Hematopoietic multipotent progenitor cell treated with erythropoietin and hydrocortisone succinate and interleukin-3 and kit ligand, for 8 days (in vitro differentiated cells): ENCODE measurements at places on chromosomes 12 and 14.

DNA sequence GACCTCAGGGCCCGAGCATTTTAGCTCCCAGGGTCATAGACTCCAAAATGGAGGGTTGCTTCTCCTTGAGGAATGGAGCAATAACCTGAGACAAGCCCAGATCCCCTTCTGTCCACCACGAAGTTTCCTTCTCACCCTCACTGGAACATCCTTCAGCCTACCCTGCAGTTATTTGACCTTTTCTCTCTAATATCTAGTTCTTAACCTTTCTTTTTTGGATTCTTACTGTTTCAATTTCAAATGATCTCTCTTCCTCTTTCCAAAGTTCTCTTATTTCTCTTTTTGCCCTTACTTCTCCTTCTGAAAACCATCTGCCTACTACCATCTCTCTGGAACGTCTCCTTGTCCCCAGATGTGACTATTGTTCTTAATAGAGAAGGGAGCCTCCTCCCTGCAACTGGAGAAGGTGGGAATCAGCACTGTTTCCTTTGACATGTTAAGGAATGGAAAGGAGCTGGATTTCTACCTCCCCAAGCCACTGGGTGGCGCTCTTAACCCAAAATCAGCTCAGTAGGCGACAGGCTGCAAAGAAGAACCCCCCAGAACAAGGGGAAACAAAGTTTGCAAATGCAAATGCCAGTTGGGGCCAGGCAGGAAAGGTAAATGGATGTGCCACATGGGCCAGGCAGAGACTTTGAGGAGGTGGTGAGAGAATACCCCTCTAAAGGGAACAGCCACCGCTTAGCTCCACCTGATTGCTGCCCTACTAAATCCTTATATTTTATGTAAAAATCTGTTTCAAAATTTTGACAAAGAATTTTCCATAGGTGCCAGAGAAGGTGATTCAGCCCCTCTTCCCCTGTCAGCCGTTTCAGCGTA is 22.4 kb upstream of the PDE1B start:
- peak; percentile 45 for DNase-seq

GRCh38 chr12:76768576-76768975 is 4.7 kb downstream of the ZDHHC17 start:
- no peak for DNase-seq

DNA sequence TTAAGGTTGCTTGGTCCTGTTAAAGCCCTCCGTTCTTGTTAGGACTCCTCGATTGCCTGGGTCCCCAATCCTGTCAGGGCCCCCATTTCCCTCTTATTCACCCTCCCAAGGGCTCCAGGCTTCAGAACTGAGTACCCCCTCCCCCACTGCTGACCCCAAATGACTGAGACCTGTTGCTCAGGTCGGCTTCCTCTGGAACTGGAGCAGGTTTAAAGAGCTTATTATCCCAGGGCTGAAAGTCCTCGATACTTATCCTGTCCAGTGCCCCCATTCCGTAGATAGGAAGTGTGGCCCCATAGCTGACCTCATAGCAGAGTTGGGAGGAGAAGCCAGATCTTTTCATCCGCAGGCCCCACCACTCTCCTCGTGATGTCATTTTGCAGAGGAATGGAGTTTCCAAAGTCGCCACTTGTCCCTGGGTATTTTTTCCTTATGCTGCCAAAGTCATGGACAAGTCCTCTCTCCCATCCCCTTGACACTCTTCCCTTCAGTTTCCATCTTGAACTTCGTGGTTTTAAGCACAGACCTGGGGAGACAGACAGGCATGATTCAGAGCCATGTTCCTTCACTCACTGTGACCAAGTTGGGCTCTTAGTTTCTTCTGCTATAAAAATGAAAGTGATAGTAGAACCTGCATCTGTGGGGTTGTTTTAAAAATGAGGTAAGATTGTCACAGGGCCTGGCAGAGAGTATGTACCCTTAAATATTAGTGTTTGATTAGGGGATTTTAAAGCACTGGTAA is 1.2 kb downstream of the USP30 start:
- peak; percentile 24 for DNase-seq

DNA sequence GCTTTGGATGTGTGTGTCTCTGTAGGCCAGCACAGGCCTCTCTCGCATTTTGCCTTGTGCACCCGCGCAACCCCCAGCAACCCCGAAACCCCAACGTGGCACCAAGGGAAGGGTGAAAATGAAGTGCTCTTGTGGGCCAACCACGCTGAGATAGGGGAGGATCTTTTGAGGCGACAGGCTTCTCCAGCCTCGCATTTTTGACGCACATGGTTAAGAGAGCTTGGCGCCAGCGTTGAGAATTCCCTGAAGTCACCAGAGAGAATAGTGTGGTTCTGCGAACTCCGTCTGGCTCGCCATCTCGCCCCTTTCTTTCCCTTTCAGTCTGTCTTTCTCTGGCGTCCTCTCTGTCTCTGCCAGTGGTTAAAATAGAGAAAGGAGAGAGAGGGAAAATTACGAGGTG is 1.9 kb upstream of the TBX3 start:
- no peak for DNase-seq

DNA sequence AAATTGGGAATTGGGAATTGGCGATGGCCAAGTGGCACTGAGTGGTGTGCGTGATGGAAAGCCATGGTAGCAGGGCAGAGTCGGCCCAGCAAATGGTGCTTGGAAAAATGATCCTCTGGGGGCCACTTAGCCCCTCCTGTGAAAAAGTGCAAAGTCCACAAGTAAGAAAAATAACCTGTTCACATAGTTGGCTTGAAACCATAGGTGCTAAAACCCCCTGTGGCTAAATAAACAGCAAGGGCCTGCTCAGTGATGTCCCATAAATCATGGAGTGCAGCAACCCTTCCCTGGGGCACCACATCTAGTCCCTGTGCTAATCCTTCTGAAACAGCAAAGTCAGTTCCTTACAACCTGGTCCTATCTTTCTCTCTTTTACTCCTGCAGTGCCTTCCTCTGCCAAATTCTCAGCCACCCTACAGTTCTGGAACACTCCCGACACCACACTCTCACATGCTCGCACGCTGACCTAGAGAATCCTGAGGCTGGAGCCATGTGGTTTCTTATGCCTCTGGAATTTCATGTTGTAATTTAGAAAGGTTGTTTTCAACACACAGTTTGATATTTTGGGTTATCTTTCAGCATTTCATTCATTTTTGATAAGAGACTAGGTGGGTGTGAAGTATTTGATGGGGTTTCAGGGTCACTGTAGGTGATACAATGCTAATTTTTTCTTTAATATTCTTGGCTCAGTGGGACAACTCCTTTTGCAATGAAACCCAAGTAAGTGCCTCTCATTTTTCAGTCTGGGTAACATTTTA is 123.6 kb downstream of the SMOC1 start:
- no peak for DNase-seq

- DNase-seq, result no peak
Observed at GRCh38 chr12:95227818-95228356, 10.3 kb downstream of the VEZT start.

DNA sequence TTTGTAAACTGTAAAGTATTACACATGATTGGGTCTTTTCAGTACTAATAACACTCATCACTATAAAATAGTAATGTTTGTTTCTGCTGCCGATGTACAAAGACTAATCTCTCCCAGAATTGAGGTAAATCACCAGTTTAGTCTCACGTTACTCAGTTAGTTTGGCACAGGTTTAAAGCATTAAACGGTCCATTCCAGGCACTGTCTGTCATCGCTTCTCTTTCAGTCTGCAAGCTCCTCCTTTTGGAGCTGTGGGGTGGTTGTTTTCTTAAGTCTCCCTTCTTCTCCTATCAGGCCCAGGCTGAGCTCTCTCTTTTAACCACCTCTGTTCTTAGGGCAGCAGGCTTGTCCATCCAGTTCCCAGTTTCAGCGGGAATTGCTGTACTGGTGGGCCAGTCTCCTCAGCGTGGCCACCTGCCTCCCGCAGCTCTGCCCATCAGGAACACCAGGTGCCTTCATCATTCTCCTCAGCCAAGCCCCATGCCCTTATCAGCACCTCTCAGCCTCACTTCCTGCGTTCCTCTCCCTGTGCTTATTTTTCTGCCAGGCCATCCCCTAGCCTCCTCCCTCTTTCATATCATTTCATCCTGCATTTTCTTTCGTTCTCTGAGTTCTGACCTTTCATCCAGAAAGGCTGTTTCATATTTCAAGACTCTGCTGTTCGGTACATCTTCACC is 149.0 kb downstream of the TGFB3 start:
- DNase-seq, result peak; percentile 84

DNA sequence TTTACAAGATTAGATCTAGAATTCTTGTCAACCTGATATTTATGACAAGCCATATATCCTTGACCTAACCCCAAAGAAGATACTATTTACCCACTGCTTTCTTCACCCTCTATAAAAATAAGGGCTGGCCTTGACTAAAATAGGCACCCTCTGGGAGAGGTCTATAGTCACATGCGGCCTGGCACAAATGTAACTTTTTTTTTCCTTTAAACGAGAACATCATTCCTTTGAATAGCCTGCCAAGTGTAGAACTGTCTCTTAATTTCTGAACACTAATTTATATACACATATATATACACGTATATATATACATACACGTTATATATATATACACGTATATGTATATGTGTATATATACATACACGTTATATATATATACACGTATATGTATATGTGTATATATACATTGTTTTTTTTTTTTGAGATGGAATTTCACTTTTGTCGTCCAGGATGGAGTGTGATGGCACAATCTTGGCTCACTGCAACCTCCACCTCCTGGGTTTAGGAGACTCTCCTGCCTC is 18.6 kb downstream of the PPTC7 start:
- DNase-seq, result no peak

DNA sequence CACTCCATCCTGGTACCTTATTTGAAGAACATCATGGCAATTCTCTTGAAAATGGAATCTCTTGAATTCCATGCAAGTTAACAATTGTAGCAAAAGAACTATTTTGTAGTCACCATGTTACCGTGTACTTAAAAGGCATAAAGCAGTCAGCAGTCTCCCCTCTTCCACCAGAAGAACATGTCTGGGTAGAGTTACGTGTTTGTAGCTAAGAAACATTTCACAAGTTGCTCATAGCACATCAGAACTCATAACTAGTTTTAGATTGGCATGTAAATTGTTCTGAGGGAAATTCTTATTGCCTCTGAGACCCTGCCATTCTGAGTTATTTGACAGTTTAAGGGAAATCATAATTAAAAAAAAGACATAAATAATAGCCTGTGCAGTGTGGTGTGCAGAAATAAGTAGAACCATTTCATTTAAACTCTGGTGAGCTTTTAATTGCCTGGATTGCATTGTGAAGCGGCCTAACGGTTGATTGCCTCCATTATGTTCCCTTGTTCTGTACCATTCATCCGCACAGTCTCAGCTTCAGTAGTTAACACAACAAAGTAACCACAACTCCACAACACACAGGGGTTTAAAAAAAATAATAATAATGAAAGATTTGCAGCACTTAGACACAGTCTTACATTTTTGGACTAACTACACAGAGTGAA is 2.6 kb downstream of the LMO3 start:
- no peak for DNase-seq

GRCh38 chr12:20047901-20048300 is 320.4 kb upstream of the PDE3A start:
- no peak for DNase-seq

- peak; percentile 36 for DNase-seq
Observed at GRCh38 chr12:118645219-118645618, 268.9 kb downstream of the SUDS3 start.

GRCh38 chr12:66716522-66716921 is 37.6 kb upstream of the GRIP1 start:
- no peak for DNase-seq

GRCh38 chr12:85725991-85726390 is 110.2 kb downstream of the RASSF9 start:
- no peak for DNase-seq

DNA sequence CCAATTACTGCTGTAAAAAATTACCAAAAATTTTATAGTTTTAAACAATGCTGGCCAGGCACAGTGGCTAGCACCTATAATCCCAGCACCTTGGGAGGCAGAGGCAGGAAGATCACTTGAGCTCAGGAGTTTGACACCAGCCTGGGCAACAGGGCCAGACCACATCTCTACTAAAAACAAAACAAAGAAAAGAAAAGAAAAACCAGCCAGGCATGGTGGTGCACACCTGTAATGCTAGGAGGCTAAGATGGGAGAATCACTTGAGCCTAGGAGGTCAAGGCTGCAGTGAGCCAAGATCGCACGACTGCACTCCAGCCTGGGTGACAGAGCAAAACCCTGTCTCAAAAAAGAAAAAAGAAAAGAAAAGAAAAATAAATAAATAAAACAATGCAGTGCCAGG is 54.0 kb upstream of the ARID2 start:
- DNase-seq, result no peak

GRCh38 chr14:89635615-89636014 is 218.6 kb upstream of the FOXN3 start:
- DNase-seq, result no peak

DNA sequence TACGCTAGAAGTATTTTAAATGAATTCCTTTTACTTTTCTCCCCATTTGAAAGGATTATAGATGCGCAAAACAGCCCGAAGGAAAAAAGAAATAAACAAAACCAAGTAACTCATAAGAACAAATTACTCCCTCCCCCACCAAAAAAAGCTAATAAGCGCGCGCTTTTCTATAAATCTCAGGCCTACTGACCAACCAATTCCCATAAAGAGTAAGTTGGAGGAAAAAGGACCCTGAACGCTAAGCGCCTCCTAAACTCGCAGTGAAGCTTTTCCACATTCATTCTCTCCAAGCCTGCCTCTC is 588 bp downstream of the MBIP start:
- DNase-seq, result peak; percentile 43

DNA sequence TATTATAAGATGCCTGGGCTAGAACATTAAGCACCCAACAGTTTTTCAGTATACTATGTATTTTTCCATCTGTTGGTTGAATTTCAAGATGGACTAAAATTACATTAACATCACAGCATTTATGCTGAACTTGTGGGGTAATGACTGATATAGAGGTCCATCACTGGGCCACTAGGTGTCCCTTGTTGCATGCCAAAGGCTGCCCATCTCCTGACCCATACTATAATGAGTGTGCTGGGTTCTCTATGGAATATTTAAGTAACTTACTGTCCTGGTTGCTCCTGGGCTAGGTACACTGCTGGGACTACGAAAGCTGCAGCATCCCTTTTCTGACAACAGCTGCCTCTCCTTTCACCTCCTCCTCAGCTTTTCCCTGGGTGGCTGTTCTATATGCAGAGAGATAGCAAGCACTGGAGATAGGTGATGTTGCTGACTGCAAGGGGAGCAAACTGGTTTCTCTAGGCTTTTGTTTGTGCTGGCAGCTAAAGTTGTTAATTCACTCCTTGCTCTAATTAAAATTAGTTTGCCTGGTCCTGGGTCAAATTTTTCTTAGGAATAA is 138.6 kb upstream of the TRHDE start:
- no peak for DNase-seq

- DNase-seq, result no peak
Observed at GRCh38 chr14:88312257-88312656, 10.8 kb downstream of the KCNK10 start.

GRCh38 chr12:75706786-75707605 is 195.6 kb upstream of the KRR1 start:
- DNase-seq, result peak; percentile 8

DNA sequence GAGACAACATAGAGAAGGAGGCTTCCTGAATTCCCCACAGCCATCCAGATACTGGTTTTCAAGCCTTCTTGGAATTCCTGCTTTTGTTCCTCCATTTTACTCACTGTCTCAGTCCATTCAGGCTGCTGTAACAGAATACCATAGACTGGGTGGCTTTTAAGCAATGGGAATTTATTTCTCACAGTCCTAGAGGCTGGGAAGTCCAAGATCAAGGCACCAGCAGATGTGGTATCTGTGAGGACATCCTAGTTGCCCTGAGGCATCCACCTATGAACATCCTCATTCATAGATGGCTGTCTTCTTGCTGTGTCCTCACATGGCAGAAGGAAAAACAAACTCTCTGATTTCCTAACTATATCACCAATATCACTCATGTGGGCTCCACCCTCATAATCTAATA is 374.9 kb downstream of the FUT8 start:
- DNase-seq, result no peak

GRCh38 chr12:111642681-111643426 is 42.9 kb downstream of the BRAP start:
- DNase-seq, result no peak
